ENCODE measurements at places on chromosomes 4 and X.

- no peak for DNase-seq
Observed at GRCh38 chr4:157824021-157824420, 348.8 kb downstream of the GASK1B start.

DNA sequence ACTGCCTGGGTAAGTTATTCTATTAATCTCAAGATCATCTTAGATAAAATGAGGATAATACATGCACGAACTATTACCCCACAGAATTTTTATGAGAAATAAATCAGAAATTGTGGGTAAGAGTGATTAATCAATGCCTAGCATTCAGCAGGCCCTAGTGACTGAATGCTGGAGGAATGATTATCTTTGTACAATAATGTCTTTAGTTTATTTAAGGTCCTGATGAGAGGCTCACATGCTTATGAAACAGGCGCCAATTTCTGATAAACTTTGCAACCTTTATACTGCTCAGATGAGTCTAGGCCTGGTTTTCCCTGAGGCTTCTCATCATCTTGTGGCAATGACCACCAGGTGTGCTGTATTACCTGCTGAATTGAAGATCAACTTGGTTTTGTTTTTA lies 27.8 kb upstream of the BMP2K start:
- no peak for DNase-seq

- DNase-seq, result no peak
Observed at GRCh38 chrX:149487292-149487691, 17.8 kb downstream of the IDS start.

- no peak for DNase-seq
Observed at GRCh38 chrX:110440016-110440805, 81.6 kb downstream of the RTL9 start.

DNA sequence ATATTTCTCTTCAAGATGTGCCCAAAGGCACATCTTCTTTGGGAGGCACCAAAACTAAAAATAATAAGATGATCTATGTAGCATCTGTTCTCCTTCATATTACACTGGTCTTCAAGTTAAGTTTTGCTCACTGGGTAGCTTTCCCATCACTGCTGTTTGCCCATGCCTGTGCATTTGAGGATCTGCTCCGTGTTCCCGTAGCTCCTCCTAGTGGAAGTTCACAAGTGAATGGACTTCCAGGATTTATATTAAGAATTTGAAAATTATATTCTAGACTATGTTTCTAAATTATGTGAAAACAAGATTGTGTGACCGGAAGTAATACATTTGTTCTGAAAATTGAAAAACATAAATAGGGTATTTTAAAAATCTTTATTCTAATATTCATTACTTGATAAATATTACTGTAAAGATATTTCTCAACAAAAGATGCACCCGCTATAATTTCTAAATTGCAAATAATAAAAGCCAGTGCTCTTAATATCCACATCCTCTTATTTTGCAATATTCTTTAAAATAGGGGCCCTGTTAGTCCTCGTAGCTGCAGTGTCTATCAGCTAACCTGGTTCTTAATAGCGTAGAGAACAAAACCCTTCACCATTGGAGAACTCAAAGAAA lies 147.7 kb downstream of the RBM46 start:
- peak; percentile 17 for DNase-seq

- DNase-seq, result no peak
Observed at GRCh38 chrX:104126856-104127255, 14.5 kb downstream of the ZCCHC18 start.

- no peak for DNase-seq
Observed at GRCh38 chr4:44965435-44966095, 239.2 kb upstream of the GNPDA2 start.

- no peak for DNase-seq
Observed at GRCh38 chr4:168812806-168813205, 197.2 kb downstream of the CBR4 start.

GRCh38 chrX:120647127-120647526 lies 17.3 kb upstream of the C1GALT1C1 start:
- DNase-seq, result no peak

DNA sequence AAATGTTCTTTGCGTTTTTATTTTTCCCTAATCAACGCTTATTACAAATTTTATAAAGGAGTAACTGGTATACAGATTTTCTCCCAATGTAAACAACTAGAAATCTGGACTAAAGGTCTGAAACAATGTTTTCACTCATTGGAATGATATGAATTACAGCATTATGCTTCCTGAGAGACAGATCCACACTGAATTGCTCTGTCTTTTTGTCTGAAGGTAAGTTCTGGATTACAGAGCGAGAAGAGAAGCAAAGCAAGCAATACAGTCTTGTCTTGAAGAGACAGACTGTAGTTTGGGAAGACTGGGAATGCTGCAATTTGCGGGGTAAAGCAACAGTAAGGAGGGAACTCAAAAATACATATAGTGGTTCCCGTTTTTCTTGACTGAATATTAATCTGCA lies 262.2 kb upstream of the PABPC4L start:
- DNase-seq, result no peak

DNA sequence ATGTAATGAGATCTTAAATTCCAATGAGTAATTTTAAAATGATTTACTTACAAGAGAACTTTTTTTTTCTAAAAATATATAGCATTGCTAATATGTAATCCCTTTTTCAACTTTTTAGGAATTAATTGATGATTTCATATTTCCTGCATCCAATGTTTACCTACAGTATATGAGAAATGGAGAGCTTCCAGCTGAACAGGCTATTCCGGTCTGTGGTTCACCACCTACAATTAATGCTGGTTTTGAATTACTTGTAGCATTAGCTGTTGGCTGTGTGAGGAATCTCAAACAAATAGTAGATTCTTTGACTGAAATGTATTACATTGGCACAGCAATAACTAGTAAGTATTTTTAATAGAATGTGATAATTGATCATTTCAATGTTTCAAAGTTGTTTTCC lies 113.2 kb downstream of the USP9X start:
- no peak for DNase-seq

DNA sequence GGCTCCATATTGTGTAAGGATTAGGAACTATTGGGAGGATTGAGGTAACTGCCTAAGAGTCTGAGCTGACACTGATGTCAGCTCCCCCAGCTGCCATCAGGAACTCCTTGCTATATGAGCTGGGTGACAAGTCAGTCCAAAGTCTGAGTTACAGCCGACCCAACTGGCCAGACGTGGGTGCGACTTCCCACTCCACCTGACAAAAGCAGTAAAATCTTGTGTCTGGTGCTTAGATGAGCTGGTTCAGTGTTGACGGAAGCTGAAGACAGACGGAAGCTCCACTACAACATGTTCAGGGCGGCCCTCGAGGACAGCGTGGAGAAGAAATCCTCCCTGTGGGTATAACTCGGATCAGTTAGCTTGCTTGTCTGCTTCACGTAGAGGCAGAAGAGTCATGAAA lies 22.8 kb upstream of the NAT8L start:
- DNase-seq, result no peak

DNA sequence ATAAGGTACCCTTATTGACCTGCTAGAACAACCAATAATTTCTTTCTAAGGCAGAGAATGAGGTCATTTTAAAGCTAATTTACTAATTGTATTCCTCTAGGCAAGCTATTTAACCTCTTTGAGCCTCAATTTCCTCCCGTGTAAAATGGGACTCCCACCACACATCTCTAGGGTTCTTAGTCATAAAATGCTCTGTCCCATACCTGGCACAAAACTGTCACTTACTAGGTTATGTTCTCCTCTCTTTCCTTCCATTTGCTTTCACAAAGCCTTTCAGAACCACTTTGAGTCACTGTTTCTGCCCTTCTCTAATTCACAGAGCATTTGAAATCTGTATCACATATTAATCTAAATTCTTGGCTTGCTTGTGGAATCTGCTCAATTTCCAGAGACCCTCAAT lies 2.4 kb upstream of the GPR82 start:
- DNase-seq, result no peak

DNA sequence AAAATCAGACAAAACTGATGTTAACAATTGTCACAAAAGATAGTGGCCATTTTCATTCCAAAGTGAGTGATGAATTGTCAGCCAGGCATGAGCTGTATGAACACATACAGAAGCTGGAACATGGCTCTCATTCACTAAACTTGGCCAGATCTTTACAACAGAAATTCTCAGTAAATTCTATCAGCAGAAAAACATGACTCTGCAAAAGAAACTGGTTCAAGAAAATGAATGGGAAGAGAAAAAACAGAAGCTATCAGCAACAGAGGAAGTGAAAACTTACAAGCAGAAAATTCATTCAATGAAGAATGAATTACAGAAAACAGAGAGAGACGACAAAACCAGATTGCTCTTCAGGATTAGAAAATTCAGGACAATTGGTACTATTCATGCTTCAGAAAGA lies 249.6 kb downstream of the COL25A1 start:
- DNase-seq, result no peak

DNA sequence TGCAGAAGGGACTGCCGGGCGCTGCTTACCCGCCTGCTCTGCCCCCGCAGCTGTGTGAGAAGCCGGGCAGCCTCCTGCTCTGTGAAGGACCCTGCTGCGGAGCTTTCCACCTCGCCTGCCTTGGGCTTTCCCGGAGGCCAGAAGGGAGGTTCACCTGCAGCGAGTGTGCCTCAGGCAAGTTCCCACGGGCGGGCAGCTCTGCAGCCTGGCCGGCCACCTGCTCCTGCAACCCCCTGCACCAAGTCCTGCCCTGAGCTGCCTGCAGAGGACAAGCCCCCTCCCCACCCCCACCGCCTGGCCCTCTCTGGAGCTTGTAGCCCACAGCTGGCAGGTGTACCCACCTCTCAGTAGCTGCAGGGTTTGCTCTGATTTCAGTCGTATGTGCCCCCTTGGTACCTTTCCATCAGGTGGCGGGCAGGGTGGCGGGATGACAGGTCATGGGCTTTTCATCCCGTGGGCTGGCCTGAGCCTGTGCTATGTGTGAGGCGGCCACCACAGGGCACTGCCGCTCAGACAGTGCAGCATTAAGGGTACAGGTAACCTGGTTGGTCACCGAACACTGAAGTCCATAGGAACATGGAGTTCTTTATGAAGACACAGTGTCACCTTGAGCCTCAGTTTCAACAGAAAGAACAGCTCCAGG lies 56.6 kb downstream of the NELFA start:
- DNase-seq, result no peak

- DNase-seq, result no peak
Observed at GRCh38 chr4:3874028-3874415, 107.8 kb downstream of the ADRA2C start.

DNA sequence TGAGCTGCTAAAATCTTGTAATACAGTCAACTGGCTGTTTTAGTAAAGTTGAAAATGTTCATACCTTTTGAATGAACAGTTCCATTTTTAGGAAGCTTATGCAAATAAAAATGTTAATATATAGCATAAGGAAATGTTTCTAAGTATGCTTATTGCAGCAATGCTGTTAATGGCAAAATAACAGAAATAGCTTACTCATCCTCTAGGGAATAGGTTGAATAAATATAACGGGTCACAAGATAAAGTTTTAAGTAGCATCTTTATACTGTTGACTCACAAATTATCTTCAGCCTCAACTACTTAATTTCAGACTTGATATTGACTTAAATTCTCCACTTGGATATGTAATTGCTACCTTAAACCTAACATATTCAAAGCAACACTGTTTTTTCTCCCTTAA lies 27.7 kb downstream of the HERC3 start:
- no peak for DNase-seq

GRCh38 chr4:95317085-95317793 lies 231.5 kb downstream of the UNC5C start:
- DNase-seq, result peak; percentile 60

DNA sequence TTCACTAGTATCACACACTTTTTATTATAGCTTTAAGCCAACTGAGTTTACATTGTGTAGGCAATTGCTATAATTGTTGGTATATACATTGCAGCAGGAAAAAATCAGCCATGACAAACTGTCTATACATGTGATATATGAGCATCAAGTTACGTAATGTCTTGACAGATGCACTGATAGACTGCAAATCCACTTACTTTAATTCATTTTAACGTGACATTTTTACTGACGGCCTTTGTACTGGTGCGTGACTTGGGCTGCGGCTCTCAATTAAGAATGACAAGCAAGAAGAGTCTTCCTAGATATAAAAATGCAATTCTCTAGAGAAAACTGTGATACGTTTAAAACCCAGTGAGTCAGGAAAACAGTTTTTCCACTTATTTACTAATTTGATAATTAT lies 143.8 kb downstream of the ACTRT1 start:
- DNase-seq, result no peak

- no peak for DNase-seq
Observed at GRCh38 chr4:109994415-109994827, 81.7 kb downstream of the EGF start.

GRCh38 chr4:183499801-183500200 lies 5.1 kb upstream of the ING2 start:
- DNase-seq, result no peak

- DNase-seq, result no peak
Observed at GRCh38 chr4:82921795-82922194, 21.3 kb downstream of the THAP9 start.

DNA sequence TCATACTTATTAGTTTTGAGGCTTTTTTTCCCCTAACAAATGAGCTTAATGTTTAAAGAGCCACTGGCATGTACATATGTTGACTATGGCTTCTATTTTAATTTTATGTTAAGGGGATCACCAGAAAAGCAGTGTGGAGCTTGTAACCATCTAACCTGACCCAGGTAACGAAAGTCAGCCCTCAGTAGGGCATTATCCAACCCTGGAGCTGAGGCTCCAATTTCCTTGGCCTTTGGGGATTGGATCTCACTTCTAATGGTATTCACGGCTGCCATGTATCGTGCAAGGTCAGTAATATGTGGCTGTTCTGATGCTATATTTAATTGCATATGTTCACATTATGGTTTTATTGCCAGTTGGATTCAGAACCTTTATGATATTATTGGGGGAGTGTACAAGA lies 75.2 kb upstream of the CCSER1 start:
- DNase-seq, result no peak

- no peak for DNase-seq
Observed at GRCh38 chrX:5086388-5086787, 1142.3 kb downstream of the NLGN4X start.

DNA sequence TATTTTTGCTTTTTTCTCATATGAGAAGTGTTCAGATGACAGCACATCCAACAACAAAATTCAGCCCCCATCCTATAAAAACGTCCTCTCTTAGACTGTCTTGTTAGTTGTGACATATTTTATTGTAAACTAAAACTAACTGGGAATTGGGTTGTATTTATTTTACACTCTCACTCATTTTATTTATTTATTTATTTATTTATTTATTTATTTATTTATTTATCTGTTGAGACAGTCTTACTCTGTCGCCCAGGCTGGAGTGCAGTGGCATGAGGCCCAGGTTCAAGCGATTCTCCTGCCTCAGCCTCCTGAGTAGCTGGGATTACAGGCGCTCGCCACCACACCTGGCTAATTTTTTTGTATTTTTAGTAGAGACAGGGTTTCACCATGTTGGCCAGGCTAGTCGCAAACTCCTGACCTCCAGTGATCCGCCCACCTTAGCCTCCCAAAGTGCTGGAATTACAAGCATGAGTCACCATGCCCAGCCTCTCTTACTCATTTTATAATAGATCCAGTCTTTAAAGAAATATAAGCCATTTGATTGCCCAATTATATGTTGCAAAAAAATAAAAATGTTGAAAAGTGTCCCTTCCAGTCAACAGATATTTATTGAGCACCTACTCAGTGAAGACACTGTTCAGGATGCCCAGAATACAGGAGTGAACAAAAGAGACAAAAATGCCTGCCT lies 44.6 kb downstream of the PALLD start:
- no peak for DNase-seq
